ENCODE measurements at places on chromosomes 3 and 15.

GRCh38 chr15:75723847-75724660, 11.4 kb upstream of the CSPG4 start:
- peak; percentile 70 for DNase-seq

DNA sequence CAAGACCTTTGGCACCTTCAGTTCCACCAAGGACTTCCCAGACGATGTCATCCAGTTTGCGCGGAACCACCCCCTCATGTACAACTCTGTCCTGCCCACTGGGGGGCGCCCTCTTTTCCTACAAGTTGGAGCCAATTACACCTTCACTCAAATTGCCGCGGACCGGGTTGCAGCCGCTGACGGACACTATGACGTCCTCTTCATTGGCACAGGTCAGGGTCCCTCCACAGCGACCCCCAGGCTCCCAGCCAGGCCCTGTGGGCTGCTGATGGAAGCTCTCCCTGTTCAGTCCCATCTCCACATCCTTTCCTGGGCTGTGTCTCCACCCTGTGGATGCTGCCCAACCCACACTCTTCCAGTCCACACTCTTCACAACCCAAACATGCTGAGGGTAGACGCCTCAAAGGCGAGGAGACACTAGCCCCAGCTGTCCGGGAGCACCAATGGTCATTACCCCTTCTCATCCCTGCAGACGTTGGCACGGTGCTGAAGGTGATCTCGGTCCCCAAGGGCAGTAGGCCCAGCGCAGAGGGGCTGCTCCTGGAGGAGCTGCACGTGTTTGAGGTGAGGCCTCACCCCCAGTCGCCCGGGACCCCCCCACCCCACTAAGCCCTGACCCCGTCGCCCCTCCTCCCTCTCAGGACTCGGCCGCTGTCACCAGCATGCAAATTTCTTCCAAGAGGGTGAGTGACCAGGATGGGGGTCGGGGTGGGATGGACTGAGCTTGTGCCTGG, 4.3 kb upstream of the LSMEM2 start:
- no peak for DNase-seq

DNA sequence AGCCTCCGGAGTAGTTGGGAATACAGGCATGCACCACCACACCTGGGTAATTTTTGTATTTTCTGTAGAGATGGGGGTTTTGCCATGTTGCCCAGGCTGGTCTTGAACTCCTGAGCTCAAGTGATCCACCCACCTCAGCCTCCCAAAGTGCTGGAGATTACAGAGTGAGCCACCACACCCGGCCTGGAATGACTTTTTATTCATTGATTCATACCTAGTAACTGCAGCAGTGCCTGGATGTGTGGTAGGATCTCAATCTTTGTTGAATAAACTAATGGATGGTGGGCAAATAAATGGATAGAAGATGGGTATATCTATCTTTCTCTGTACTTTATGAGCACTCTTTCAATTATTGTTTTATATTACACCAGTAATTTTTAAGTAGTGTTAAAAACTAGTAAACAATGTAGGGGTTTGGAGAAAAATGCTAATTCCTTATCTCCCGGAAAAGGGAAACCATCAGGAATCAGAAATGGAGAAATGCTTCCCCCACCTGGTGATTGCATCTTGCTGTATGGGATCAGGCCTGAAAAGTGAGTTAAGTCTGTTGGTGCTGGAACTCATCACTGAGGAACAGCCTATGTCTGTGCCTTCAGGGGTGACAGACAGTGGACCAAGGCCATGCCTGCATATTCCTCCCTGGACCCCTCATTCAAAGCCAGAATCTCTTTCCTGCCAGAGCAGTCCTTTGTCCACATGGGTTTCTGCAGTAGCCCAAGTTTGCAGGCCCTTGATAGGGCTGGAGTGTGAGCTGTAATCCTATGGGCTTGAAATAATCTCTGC, 161.0 kb upstream of the CTDSPL start:
- DNase-seq: no peak

GRCh38 chr3:143825513-143825912, 22.8 kb downstream of the SLC9A9 start:
- no peak for DNase-seq

- peak; percentile 69 for DNase-seq
Observed at GRCh38 chr15:90400759-90401314, 12.8 kb downstream of the IQGAP1 start.

- no peak for DNase-seq
Observed at GRCh38 chr3:40340541-40341170, 31.1 kb downstream of the EIF1B start.

DNA sequence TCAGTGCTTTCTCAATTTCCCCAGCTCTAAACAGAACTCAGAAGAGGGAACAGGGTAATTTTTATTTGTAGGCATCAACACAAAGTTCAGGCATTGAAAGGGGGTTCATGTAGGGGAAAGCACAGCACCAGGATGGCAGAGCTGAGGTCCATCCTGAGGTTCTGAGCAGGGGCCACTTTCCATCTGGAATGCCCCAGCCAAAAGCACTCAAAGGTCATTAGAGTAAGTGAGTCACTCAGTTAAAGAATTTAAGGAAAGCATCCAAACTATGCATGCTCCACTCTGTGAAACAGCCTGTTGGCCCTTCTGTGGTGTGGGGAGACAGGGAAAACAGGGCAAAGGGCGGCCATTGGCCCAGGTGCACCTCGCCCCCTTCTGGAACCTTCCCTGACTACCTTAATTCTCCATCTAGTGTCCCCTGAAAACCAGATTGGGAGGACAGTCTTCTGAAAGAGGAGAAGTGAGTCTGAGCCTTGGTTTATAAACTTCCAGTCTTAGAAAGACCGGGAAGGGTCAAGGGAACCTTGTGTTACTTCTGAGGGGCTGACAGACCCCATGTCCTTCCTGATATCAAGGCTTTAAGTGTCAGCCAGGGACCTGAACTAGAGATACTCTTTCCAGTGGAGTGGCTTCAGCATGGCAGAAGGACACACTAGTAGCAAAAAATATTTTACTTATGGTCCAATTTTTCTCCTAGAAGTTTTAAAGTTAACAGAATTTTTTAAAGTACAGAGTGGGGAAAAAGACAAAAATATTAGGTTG, 133.3 kb downstream of the MYLK start:
- no peak for DNase-seq

- DNase-seq: no peak
Observed at GRCh38 chr3:41649129-41649739, 312.7 kb downstream of the ULK4 start.

GRCh38 chr3:11238880-11239279, 33.3 kb upstream of the ATG7 start:
- DNase-seq: peak; percentile 63

GRCh38 chr15:76429661-76430060, 93.1 kb downstream of the ISL2 start:
- no peak for DNase-seq

DNA sequence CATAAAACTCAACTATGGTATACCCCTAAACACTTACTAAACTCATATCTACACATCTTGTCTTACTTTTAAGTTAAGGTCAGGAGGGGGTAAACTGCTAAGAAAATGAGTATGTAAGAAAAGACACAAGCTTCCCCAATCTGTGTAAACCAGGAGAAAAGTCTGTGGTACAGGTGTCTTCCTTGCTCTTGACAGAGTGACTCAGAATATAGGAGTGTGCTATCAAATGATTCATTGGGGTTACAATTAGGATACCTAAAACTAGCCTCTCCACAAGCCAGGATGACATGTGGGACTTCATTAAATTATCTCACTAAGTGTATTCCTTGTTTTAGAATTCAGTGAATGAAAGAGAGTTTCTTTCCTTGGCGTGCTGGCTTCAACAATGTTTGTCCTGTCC, 274.8 kb downstream of the BBX start:
- no peak for DNase-seq

GRCh38 chr3:14323401-14324223, 78.8 kb upstream of the SLC6A6 start:
- DNase-seq: no peak

DNA sequence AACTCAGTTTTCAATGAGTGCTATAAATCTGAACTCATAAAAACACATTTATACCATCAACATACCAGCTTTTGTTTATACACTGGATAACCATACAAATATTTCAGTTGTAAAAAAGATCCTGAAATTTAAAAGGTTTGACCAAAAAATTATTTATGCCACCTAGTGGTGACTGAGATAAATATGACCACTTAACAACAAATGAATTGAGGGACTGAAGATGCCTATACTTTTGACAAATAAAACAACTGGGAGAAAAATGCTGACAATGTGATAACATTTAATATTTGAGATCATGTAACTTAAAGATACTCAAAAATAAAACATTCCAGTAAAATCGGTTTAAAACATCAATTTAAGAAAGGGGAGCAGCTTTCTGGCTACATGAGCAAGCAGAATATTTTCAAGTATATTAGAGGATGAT, 30.4 kb downstream of the ATG3 start:
- no peak for DNase-seq
